ENCODE measurements at places on chromosomes 4 and X. TPM values are rescaled to one million over a fixed set of nuclear protein-coding genes. Genes with fewer than 3 reads are reported as not detected.

GRCh38 chr4:1983846-1984405 is 24.8 kb downstream of the NELFA start:
- DNase-seq, result no peak

DNA sequence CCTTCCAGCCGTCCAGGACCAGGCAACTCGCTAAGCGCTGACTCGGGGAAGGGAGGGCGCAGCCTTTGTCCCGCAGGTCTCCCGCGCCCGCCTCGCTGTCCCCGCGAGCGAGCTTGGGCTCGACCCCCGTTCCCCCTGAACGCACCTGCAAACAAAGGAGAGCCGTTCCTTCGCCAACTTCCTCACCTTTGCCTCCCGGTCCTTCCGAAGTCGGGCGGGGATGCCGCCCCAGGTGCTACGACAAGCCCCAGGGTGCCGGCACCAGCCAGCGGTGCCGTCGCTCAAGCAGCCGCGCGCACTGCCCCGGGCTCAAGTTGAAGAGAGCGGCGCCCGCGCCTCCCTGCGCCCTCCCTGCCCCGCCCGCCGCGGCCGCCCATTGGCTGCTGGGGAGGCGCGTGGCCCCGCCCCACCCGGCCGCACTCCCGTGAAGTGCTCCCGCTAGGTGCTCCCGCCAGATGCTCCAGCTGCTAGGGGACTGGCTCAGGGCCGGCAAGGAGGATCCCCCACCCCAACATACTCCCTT is 107.1 kb downstream of the NSUN7 start:
- no peak for DNase-seq

DNA sequence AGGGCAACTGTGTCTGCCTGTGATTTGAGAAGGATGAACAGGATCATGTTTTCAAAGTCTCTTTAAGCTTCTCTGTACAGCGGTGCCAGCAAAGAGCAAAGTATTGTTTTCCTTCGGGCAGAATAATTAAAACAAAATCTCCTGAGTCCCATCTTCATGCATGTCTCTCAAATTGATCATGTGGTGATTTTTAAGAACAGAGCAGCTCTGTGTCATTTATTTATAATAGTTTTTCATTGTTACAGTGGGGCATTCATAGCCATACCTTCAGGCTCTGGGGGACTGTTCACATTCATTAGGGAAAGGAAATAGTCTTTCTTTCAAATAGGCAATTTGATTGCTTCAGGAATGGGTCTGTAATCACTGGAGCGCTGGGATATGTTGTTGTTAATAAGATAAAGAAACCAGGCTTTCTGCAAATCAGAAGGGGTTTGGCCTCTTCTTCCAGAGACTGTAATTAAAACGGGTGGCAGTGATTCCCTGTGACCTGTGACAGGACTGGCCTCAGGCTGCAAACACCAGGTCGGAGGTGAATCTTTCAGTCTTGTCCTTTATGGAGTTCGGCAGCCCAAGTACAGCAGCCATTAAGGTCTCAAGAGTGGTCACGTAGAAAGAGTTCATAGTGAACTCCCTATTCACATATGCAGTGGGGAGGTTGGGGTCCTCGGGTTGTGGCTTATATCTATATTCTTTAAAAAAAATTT is 29.3 kb upstream of the CBR4 start:
- no peak for DNase-seq

GRCh38 chr4:132859929-132860328 is 289.2 kb upstream of the PCDH10 start:
- DNase-seq, result no peak

DNA sequence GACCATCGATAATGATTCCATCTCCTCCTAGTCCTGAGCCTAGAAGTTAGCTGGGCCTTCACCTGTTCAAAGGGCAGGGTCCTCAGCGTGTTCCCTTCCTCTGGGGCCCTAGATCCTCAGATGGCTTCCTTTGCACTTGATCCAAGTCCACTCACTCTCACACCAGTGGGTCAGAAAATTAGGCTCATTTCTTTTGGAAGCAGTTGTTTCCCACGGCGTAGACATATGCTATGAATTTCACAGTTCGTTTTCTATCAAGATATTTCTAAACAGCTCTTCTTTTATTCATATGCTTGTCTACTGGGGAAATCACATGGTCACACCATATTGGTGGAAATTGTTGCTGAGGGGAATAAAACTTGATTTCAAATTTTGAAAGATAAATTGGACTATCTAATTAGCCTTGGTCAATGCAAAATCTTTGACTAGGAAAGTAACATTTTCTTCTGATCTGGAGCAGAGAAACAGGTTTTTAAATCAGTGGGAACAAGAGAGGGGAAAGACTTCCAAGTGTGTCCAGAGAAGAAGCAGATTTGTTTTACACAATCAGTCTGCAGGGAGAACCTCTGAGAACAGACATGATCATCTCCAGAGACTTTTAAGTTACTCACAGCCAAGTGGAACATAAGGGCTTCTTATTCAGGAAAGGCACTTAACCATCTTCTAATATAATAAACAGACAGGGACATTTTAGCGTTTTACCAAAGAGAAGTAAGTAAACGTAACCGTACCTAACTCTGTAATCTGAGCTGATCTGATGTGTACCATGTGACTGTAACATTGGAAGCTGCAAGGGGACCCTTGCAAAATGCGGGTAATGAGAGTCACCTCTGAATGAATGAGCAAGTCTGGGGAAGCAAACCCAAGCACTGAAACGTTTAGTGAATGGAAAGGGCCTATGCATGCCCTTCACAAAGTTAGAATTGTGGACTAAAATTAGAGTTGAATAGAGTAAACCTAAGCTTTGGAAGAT is 455.7 kb upstream of the FAT1 start:
- DNase-seq, result no peak

DNA sequence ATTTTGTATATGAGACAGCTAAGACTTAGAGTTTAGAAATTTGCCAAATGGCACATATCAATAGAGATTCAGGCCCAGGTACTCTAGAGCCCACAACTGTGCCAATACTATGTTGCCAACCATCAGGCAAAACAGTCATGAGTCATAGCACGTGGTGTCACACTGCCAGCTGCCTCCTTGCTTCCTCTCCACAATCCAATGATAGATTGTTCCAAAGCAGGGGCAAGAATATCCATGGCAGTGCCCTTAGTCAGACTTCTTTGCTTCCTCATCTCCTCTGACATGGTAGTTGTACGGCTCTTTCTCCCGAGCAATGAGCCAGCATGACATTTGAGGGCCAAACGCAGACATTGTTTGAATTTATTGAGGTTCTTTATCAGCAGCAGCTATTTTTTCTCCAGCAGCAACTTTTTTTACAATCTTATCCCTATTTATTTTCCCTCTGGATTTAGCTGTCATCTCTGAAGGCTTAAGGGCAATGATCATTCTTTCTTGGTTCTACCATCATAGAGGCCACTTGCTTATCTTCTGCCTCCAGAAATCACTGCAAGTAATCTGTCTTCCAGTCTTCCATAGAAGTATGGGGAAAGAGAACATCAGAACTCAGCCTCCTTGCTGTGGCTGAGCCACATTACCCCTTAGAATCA is 169.7 kb downstream of the COL4A6 start:
- no peak for DNase-seq

DNA sequence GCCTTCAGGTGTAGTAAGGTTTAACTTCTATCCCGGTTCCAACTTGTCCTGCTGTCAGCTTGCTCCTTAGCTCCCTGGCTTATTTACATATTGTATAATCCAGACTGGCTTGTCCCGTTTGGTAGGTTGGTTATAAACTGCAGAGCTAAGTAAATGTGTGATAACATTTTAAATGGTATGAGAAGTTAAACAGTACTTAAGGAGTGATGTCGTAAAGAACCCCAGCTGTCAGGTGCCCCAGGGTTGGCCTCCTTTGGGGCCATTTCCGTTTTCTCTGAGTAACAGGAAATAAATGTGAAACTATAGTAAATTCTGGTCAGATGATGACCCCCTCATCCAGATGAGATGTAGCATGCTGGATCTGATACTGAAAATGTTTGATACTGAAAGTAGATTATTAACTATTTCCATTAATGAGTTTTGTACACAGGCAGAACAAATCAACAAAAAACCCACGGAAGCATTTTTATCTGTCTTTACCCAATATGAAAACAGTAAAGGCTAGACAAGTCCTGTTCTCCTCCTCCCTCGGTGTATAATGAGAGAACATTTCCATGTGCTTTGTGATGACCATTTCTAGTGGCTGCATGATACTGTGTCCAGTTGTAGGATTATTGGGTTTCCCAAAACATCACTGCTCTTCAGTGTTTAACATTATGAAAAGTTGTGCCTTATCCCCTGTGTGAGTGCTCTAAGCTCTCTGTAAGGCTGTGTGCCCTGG is 22.4 kb downstream of the GAB1 start:
- DNase-seq, result no peak

DNA sequence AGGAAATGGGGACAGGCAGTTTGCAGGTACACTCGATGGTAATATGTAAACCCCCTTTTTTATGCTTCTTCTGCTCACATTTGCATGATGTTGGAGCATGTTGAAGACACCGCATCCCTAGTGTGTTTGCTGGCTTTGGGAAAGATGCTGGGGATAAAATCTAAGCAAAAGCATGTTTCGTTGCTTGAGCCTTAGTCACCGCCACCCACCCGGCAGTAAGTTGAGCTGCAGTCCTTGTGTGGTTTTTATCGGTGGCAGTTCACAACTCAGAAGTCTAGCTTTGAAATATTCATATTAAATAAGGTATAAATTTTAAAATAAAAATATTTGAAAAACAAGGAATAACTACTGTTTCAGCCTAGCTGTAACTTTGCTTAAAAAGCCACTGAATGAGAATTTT is 21.7 kb upstream of the MND1 start:
- no peak for DNase-seq

DNA sequence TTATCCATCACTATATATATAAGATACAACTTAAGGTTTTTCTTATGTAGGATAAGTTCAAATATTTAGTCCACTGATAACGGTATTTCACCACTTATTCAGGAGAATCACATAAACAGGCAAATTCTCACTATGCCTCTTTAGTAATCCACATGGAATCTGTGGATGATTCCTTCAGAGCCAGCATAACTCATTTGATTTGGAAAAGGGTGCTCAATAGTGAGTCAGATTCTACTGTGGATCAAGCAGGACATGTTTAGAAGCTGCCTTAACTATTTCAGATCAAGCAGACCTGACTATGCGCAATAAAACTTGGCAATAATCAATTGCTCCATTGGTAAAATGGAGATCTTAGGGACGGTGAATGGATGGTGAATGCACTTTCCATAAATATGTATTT is 184.1 kb downstream of the CBR4 start:
- no peak for DNase-seq

DNA sequence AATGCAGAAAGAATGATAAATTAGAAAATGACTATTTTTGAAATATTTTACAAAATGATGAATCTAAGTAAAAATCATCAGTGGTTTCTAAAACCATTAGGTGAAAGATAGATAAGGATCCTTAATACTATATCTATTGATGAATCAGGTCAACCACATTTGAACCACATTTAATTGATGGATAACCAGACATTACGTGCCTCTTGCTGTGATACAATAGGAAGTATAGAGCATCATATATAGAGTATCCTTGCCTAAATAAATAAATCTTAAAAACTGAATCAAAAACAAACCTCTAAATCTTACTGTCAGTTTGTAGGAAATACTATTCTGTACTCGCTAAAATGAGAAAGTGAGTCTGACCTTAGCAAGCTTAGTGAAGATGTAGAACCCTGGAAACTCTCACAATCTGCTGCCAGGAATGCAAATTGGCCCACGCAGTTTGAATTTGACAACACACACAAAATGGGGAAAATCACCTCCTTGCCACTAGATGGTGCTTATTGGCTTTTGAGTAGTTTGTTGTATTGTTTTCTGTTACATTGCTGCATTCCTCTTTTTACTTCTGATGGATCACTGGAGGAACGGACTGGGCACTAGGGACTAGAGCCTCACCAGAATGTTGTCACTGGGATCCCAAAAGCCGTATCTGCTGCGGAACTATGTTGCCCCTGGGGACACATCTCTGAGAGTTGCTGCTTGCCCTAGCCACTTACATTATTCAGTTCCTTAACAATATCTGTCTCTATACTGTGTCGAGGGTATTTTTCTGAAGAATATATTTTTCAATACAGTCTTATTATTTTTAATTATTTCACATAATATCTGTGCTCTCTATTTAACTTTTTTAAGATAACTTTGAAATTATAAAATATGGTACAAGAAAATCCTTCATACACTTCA is 25.4 kb upstream of the SLAIN2 start:
- DNase-seq, result peak; percentile 39

- DNase-seq, result no peak
These were observed 125.8 kb upstream of the EDNRA start for GRCh38 chr4:147355032-147355656.

PABPC1L2B gene
- polyA plus RNA-seq, result not detected

MAGEB17 gene
- not detected for polyA plus RNA-seq

FDCSP gene
- not detected for polyA plus RNA-seq

All from AG04450 (cell line).